ENCODE measurements at places on chromosomes 2 and 18.

- no peak for DNase-seq
- H3K4me1 ChIP-seq = no peaks in the 10 kb centered on the region
- no peaks in the 10 kb centered on the region for H3K27me3 ChIP-seq
- H3K36me3 ChIP-seq = no peaks in the 10 kb centered on the region
Measured at GRCh38 chr2:13758412-13758811, 874.1 kb upstream of the LRATD1 start.

DNA sequence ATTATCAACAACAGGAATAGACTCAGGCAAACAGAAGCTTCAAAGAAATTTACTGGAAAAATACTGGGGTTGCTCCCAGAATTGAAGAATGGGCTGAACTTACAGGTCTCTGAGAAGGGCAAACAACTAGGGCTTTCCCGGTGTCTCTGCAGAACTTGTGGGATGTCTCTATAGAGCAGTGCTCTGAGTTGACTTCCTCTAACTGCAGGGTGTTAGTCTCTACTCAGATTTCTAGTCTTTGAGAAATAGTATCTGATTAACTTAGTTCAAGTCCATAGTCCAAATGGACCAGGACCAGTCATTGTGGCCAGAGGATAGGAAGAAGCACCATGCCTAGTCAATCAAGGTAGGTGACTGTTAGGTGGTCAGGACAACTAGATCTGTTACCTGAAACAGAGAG lies 45.8 kb downstream of the LIMS1 start:
- peaks cover 52% of the 10 kb centered on the region for H3K4me1 ChIP-seq
- no peak overlapping the region for H3K4me3 ChIP-seq
- H3K36me3 ChIP-seq = no peaks in the 10 kb centered on the region
- H3K27ac ChIP-seq = peak overlapping the region; percentile 73
- H3K27me3 ChIP-seq = no peaks in the 10 kb centered on the region

GRCh38 chr18:45621061-45621511 lies 5.8 kb downstream of the SLC14A2 start:
- no peak overlapping the region for H3K27ac ChIP-seq
- no peaks in the 10 kb centered on the region for H3K36me3 ChIP-seq
- DNase-seq = no peak

- H3K27me3 ChIP-seq = peaks cover 2% of the 10 kb centered on the region
- H3K36me3 ChIP-seq = peaks cover 45% of the 10 kb centered on the region
- no peak for DNase-seq
- H3K4me1 ChIP-seq = peaks cover 85% of the 10 kb centered on the region
Measured at GRCh38 chr2:113174376-113174750, 592 bp downstream of the PSD4 start.

DNA sequence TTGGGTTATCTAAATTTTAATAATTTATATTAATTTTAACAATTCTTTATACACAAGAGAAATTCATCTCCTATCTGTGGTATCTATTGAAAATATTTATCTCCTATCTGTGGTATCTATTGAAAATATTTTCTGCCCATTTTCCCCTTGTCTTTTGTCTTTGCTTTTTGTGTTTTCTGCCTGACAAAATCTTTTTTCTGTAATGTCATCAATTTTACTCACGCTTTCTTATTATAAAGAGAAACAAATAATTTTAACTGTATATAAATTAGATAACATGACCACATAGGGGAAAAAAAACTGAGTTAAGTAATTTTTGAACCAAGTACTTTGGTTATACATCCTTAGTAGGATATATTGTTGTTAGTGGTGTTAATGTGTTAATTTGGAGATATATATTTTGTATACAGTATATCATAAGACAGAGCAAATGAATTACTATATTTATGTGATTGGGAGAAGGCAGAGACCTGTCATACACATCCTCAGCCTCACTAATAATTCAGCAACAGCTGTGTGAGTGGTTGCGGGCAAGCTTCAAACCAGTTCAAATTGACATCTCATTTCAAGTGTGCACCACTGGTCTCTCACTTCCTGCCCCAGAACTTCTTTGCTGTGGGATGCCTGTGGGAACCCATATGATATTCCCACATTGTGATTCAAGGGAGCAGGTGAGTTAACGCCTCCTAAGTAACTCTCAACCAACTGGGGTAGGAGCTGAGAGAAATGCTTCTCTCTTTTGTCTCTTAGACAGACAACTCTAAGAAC lies 292.4 kb downstream of the SP3 start:
- H3K27me3 ChIP-seq = peaks cover 18% of the 10 kb centered on the region
- H3K36me3 ChIP-seq = no peaks in the 10 kb centered on the region
- no peak overlapping the region for H3K27ac ChIP-seq

GRCh38 chr2:241763551-241764274 lies 12.9 kb upstream of the GAL3ST2 start:
- no peak overlapping the region for H3K4me3 ChIP-seq
- no peak for DNase-seq
- H3K27me3 ChIP-seq = no peaks in the 10 kb centered on the region
- H3K4me1 ChIP-seq = no peaks in the 10 kb centered on the region
- H3K27ac ChIP-seq = no peak overlapping the region
- peaks cover 17% of the 10 kb centered on the region for H3K36me3 ChIP-seq

- H3K36me3 ChIP-seq = no peaks in the 10 kb centered on the region
- no peak overlapping the region for H3K27ac ChIP-seq
- DNase-seq = no peak
Measured at GRCh38 chr2:79223539-79223938, 64.0 kb upstream of the REG3A start.

GRCh38 chr2:76977846-76978727 lies 544.1 kb downstream of the LRRTM4 start:
- H3K27ac ChIP-seq = no peak overlapping the region
- H3K36me3 ChIP-seq = no peaks in the 10 kb centered on the region
- no peaks in the 10 kb centered on the region for H3K27me3 ChIP-seq
- no peak for DNase-seq
- H3K4me3 ChIP-seq = no peak overlapping the region

DNA sequence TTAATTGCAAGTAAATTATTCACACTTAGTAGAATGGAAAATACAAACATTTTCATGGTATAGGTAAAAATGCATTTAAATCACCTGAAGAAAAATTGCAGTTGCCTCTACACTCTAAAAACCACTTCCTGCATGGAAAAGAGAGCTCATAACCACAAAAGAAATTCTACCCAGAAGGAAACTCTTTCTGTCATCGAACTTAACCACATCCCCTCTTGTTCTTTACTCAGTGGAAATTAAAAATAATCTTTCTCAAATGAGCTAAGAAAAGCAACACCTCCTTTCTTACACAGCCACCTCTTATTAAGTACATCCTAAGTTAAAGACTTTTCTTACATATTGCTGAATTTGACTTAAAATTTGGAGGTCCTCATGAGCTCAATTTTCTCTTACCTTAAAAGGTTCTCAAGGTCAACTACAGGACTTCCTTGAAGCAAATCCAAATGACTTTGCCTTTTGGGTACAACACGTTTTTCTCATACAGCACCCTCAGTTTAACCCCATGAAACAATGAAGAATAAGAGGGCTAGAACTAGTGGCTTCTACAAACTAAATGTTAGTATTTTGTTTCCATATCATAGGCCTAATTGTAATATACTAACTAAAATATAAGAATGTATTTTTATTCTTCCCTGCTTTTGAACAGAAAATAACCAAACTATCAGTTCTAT lies 109.1 kb upstream of the CRIM1 start:
- H3K27me3 ChIP-seq = no peaks in the 10 kb centered on the region
- DNase-seq = no peak
- peak overlapping the region; percentile 3 for H3K4me3 ChIP-seq
- no peaks in the 10 kb centered on the region for H3K36me3 ChIP-seq

GRCh38 chr18:80147037-80147417 lies 38.0 kb downstream of the ADNP2 start:
- H3K4me1 ChIP-seq = peaks cover 20% of the 10 kb centered on the region
- H3K27ac ChIP-seq = no peak overlapping the region
- DNase-seq = no peak
- H3K36me3 ChIP-seq = peaks cover 9% of the 10 kb centered on the region

- H3K27ac ChIP-seq = no peak overlapping the region
- no peaks in the 10 kb centered on the region for H3K36me3 ChIP-seq
- no peak for DNase-seq
- H3K4me3 ChIP-seq = no peak overlapping the region
Measured at GRCh38 chr2:40219141-40219540, 232.7 kb downstream of the SLC8A1 start.

- H3K4me3 ChIP-seq = no peak overlapping the region
- H3K4me1 ChIP-seq = no peaks in the 10 kb centered on the region
- no peak for DNase-seq
- no peaks in the 10 kb centered on the region for H3K36me3 ChIP-seq
- no peaks in the 10 kb centered on the region for H3K27me3 ChIP-seq
Measured at GRCh38 chr2:48129293-48129950, 223.1 kb upstream of the FBXO11 start.

GRCh38 chr2:133139847-133140533 lies 428.3 kb downstream of the NCKAP5 start:
- no peak for DNase-seq
- no peaks in the 10 kb centered on the region for H3K36me3 ChIP-seq
- H3K4me1 ChIP-seq = no peaks in the 10 kb centered on the region
- no peak overlapping the region for H3K27ac ChIP-seq

- peaks cover 82% of the 10 kb centered on the region for H3K4me1 ChIP-seq
- no peaks in the 10 kb centered on the region for H3K36me3 ChIP-seq
- no peak overlapping the region for H3K27ac ChIP-seq
- no peak for DNase-seq
- H3K4me3 ChIP-seq = no peak overlapping the region
Measured at GRCh38 chr2:160372585-160372984, 121.0 kb downstream of the RBMS1 start.

DNA sequence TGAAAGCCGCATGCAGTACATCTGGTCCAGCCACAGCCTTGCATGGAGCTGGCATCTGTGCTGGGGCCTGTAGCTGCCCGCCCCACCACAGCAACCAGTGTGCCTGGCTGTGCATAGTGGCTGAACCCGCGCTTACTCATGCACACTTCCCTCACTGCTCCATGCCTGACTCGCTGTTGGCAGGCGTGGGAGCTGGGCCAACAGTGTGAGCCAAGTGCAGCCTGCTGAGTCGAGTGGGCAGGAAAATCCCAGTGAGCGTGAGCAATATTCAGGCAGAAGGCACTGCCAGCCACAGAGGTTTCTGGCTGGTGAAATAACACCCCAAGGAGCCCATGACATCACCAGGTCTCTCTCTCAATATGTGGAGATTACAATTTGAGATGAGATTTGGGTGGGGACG lies 1674.1 kb upstream of the TMEFF2 start:
- no peaks in the 10 kb centered on the region for H3K36me3 ChIP-seq
- no peak overlapping the region for H3K27ac ChIP-seq
- no peak for DNase-seq
- no peaks in the 10 kb centered on the region for H3K4me1 ChIP-seq
- no peak overlapping the region for H3K4me3 ChIP-seq

DNA sequence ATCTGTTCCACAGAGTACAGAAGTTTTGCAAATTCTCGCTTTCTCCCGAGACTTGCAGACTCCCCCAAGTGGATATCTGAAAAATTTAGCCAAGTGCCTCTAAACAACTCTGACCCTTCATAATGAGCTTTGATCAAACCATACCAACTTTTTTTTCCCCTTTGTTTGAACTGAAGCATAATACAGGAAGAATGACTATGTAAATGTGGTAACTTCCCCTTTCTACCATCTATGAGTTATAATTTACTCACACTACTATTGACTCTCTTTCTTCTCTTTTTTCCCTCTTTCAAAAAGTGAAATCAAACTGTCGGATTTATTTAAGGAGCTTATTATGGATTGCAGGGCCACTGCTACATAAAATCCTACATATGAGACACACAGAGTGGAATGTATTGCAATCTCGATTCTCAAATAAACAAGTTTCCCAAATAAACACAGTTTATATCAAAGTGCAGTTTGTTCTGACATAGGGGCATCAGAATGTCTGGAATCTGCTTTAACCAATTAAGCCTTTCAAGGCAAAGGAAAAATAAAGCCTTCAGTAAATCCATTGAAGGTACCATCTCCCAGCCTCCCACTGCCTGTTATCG lies 1.4 kb upstream of the ZNF804A start:
- peaks cover 14% of the 10 kb centered on the region for H3K27me3 ChIP-seq
- peaks cover 30% of the 10 kb centered on the region for H3K4me1 ChIP-seq
- H3K4me3 ChIP-seq = peak overlapping the region; percentile 78
- DNase-seq = no peak
- peak overlapping the region; percentile 80 for H3K27ac ChIP-seq

- H3K36me3 ChIP-seq = no peaks in the 10 kb centered on the region
- DNase-seq = no peak
- H3K27ac ChIP-seq = no peak overlapping the region
Measured at GRCh38 chr2:16266571-16266970, 326.2 kb downstream of the MYCN start.

GRCh38 chr2:144511937-144512336 lies 8.0 kb downstream of the ZEB2 start:
- peaks cover 87% of the 10 kb centered on the region for H3K4me1 ChIP-seq
- H3K36me3 ChIP-seq = peaks cover 72% of the 10 kb centered on the region
- no peak for DNase-seq
- H3K27ac ChIP-seq = peak overlapping the region; percentile 69
- no peaks in the 10 kb centered on the region for H3K27me3 ChIP-seq

DNA sequence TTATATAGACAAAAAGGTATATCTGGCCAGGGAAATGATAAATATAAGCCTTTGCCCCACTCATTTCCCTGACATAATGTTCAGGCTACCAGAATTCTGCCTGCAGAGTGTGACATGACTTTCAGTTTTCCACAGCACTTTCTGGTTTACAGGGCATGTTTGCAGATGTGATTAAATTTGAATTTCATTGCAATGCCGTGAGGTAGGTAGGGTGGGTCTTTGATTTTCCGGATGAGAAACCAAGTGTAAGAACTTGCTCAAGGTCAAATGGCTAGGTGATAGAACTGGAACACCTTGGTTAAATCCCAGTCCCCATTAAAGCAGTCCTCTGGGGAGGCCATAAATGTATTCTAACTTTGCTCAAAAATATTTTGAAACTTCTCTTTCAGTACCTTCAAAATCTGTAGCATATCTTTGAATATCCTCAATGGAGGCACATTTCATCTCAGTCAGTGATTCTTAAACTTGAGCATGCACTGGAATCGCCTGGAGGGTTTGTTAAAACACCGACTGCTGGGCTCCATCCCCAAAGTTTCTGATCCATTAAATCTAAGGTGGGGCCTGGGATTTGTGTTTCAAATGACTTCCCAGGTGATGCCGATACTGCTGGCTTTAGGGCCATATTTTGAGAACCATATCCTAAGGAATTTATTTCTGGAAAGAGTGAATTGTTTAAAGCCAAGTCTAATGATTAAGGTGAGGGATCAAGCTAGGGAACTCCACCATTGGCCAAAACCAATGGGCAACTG lies 35.0 kb downstream of the MRPL33 start:
- H3K4me3 ChIP-seq = no peak overlapping the region
- H3K27ac ChIP-seq = no peak overlapping the region
- H3K36me3 ChIP-seq = no peaks in the 10 kb centered on the region
- DNase-seq = no peak
- no peaks in the 10 kb centered on the region for H3K4me1 ChIP-seq
- H3K27me3 ChIP-seq = no peaks in the 10 kb centered on the region

- H3K27me3 ChIP-seq = peaks cover under 1% of the 10 kb centered on the region
- peaks cover 2% of the 10 kb centered on the region for H3K4me1 ChIP-seq
- no peak overlapping the region for H3K4me3 ChIP-seq
- H3K27ac ChIP-seq = no peak overlapping the region
- no peak for DNase-seq
Measured at GRCh38 chr2:241514553-241514952, 6.2 kb upstream of the STK25 start.
